ENCODE measurements at places on chromosomes 1 and 21.

- DNase-seq = peak; percentile 63
These were observed 542 bp downstream of the EIF2B3 start for GRCh38 chr1:44985747-44986359.

DNA sequence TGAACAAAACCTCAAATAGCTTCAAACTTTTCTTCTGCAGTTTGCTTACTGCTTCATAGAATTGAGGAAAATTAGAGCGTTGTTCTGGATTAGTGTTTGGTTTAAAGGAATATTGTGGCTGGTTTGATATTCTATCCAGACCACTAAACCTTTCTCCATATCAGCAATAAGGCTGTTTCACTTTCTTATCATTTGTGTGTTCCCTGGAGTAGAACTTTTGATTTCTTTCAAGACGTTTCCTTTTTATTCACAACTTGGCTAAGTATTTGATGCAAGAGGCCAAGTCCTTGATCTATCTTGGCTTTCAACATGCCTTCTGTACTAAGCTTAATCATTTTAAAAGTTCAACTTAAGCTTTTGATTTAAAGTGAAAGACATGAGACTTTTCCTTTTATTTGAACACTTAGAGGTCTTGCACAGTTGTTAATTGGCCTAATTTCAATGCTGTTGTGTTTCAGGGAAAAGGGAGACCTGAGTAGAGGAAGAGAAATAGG is 359.1 kb downstream of the S1PR1 start:
- DNase-seq = no peak

DNA sequence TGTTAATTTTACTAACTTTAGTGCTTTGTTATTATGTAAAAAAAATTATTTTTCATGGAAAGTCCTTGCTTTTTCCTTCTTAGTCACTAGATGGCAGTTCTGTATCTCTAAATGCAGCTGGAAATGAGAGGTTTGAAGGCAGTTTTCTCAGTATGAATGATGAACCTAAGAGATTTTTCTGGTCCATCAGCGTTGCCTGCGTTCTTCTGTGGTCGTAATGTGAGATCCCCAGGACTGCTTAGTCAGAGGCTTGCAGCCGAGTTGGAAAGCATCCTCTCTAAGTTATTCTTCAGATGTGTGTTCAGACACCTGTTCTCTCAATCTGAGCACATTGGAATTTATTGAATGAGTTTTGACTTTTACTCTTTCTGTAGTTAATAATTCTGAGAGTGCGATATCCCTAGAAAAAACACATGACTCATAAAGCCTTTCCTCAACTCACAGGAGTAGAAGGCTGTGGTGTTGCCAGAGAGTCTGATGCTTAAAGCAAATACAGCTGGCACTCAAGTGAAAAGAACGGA is 99.3 kb downstream of the FMN2 start:
- DNase-seq = peak; percentile 72

DNA sequence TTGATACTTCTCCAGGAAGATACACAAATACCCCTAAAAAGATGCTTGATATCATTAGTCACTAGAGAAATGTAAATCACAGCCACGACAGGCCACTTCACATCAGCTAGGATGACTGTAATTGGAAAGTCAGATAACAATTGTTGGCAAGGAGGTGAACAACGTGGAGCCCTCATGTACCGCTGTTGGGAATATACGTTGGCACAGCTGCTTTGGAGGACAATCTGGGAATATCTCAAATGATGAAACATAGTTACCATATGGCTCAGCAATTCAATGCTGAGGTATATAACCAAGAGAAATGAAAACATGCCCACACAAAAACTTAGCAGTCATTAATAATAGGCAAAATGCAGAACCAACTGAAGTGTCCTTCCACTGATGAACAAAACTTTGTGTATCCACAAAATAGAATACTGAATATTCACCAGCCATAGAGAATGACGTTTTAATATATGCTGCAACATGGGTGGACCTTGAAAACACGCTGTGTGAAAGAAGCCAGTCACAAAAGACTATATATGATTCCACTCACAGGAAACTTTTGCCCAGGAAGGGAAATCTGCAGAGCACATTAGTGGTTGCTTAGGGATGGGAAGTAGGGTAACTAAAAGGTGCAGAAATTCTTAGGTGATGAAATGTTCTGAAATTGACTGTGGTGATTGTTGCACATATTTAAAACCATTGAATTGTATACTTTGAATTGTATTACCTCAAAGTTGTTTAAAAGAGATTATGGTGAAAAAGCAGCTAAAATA is 95.4 kb downstream of the AHCTF1 start:
- no peak for DNase-seq

All from NCI-H524 (cell line).